Stimulated activated CD4-positive, alpha-beta T cell treated with anti-CD3 and anti-CD28 coated beads, Interleukin-15, amount 100 ng/mL, for 1 hour (primary cell): ENCODE measurements at places on chromosomes 12 and 14.

DNA sequence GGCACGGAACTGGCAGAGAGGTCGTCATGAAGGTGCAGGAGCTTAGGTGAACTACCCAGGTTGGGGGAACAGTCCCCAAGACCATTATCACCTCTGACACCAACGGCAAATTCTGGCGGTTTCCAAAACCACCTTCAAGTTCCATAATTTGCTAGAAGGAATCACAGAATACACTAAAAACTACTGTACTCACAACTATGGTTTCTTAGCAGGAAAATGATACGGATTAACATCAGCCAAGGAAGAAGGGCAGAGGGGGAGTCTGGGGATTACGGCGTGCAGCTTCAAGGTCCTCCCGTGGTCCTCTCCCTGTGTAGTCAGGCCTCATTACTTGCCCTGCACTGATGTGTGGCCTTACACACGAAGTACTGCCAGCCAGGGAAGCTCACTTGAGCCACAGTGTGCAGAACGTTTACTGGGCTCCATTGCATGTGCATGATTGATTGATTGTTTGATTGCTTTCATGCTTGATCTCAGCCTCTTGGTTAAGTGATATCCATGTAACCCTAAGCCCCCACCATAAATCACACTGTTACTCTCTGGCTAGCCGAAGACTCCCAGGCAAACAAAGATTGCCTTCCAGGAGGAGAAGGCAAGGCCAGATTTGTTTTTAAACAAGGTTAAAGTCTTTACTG, 837 bp upstream of the STX2 start:
- DNase-seq, result no peak

DNA sequence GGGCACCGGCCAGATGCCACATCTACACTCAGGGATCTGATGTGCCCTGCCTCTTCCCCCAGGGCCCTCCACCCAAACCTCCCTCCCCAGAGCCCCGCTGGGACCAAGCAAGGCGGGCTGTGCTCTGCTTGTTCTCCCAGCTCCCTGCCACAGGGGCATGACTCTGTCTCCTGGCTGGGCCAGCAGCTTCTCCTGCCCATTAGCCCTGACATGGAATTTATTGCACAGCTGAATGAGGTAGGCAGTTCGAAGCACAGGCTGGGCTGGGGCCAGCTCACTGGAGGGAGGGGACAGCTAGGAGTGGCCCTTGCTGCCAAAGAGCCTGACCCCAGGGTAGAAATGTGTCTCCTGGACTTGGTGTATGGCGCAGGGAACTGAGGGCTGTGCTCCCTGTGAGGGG, 42.4 kb downstream of the ARL6IP4 start:
- no peak for DNase-seq

GRCh38 chr12:30694412-30695198, 1.1 kb downstream of the IPO8 start:
- DNase-seq, result no peak

DNA sequence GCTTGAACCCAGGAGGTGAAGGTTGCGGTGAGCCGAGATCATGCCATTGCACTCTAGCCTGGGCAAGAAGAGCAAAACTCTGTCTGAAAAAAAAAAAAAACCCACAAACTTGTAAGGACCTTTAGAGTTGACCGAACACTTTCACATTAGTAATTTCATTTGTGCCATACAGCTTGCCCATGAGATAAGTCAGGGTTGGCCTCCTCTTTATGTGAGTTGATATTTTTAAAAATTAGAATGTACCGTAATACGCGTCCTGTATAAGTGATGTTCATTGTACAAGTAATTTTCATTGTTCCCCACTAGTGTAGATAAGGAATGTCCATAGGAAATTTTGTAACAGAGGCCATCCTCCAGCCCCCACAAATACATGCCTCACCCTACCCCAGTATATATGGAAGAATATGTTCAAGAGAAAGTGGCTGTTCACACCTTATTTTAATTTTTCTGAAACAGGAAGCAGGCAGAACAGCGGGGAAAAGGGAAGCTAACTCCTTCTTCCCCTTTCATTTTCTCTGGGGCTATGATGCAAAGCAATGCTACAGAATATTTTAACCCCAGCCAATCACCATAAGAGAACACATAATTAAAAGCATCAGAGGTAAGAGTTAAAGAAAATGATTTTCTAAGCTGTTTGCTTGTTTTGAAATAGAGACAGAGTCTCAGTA, 31.9 kb upstream of the HIF1A start:
- DNase-seq, result no peak

- no peak for DNase-seq
These were observed 479.7 kb downstream of the FSCB start for GRCh38 chr14:44027397-44027796.
